ENCODE measurements at places on chromosomes 1 and 21.

DNA sequence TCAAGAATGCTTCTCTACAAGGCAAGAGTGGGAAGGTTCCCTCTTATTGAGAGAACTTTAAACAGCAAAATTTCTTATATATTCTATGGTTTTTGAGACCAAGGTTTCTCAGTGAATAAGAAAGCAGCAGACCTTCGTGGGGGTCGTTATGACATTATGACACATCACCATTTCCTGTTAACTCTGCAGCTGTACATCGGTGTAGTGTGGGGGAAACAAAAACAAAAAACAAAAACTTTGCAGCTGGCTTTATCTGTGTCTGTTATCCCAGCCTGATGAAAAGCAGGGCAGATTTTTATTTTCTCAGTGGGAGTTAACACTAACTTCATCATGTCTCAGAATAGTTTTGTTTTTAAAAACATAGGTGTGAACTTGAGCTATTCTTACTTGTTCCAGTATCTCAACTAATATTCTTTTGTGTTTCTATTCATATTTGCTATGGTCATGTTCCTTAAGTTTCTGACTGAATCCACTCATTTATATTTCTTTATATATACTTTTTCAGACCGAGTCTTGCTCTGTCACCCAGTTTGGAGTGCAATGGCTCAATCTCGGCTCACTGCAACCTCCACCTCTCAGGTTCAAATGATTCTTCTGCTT is 2.1 kb downstream of the SDE2 start:
- DNase-seq, result no peak

DNA sequence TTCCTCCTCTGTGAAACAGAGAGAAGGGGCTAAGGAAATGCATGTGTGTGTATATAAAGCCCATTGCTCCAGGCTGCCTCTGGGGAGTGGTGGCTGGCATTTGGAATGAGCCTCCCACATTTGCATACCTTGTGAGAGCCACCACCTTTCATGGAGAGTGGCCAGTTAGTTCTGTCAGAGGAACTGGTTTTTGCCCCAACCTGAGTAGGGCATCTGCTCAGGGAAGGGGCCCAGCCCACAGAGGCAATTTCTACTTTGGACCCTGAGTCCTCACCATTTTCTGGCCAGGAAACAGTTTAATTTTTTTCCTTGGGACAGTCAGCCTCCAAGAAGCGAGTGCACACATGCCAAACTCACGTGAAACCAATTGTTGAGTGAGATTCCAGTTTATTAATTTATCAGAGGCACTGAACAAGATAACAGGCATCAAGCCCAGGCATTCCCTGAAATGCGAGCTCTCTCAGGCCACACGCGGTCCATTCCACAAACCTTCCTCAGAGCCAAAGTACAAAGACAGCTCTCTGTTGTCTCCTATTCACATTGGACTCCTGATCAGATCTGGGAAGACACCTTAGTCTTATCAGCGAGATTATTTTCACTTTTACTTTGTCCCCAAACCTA is 1.0 kb upstream of the SLC6A9 start:
- DNase-seq, result no peak

DNA sequence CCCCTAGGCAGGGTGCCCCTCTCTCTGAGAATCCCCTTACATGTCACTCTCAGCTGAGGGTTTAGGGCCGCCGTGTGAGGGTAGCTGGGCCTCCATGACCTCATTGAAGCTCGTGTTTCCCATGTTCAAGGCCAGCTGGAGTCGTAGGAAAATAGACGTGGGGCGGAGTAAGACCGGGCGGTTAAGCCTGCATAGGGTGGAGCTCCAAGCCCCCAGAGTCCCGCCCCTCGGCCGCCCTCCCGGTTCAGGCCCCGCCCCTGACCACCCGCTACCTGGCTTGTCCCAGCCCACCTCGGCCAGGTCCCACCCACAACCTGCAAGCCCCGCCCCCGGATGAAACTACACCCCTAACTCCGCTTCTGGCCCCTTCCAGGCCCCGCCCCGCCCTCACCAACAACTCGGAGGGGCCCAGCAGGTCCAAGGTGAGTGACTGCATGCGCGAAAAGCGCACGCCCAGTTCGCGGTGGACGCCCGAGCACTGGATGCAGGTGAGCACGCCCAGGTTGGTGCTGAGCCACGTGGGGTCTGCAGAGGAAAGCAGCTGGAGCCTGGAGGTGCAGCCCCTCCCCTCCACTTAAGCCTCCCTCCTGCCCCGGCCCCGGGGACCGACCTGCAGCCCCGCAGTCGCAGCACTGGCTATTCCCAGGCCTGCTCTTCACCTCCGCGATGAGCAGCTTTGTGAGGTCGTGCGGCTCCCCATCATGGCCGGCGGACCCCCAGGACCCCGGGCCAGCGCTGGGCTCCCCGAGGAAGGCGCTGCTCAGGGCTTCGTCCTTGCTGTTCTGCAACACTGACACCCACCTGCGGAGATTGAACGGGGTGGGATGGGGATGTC is 12.2 kb upstream of the TCEA3 start:
- DNase-seq, result peak; percentile 34

DNA sequence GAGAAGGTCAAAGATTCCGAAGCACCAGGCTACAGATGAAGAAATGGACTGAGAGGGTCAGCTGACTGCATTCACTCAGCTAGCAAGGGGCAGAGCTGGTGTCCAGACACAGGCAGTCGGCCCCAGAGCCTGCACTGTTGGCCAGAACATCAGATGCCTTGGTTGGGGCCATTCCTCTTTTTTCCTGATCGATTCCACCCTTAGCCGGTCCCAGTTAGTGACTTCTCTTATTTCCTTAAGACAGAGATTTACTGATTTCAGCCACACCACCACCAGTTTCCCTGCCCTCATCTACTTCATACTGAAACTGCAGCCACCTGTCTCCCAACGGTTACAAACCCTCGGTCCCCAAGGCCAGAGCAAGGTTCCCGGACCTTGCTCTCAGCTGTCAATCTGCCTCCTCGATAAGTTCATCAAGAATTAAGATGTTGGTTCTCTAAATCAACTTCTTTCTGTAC is 11.5 kb downstream of the CD58 start:
- no peak for DNase-seq

GRCh38 chr1:93814059-93814794 is 64.8 kb downstream of the DNTTIP2 start:
- DNase-seq, result no peak

DNA sequence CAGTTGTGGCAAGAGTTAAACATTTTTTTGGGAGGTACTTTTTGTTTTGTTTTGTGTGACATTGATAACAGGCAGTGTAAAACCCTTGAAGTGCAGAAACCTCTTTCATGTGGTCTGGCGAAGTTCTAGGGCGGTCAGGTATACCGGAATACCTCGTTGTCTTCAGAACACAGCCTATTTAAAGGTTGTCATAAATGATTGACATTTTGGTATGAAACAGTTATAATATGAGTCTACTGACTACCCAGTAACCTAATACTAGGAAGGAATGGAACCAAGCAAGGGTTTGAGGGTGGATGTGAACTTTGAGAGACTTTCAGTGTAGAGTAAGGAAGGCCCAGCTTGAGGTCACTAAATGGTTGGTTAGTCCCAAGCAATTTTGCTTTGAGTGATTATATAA is 40.5 kb downstream of the PATJ start:
- DNase-seq, result peak; percentile 8

DNA sequence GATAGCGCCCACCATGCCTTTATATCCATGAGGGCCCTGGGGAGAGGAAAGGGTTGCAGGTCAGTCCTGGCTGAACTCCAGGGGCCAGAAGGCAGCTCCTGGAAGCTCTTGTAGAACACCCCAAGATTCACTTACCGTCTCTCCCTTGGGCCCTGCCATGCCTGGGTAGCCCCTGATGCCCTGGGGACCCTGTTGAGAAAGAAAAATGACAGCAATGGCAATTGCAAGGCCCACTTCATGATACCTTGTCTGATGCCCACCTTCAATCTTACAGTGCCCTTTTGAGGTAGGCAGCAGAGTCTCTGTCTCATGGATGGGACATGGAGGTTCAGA is 7.0 kb downstream of the COL9A2 start:
- no peak for DNase-seq
